ENCODE measurements at places on chromosomes 2 and 18. TPM values are rescaled to one million over a fixed set of nuclear protein-coding genes. Genes with fewer than 3 reads are reported as not detected.

Gene RGPD8
- 48.9 TPM for total RNA-seq

Gene CKAP2L
- 0.96 TPM for total RNA-seq

DNA sequence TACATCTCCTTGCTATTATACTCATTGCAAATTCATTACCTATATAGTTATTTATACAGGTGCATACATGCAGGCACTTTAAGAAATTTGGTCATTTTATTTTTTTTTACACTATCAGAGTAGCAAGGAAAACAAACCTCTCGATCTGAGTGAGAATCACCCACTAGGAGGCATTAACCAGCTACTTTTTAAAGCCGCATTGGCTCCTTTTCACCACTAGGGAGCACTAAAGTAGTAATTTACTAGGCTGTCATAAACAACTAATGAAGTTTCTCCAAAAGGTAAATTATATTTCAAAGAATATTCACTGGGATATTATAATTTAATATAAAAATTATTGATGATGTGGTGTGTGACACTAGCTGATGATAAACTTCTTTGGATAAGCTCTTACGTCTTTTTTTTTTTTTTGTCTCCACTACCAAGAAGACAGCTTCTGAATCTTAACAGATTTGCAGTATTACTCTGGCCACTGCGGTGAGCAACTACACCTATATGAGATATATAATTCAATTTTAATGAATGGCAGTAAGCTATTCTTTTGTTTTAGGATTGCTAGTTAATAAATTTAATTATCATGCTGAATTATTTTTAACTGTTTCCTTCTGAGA lies 101.9 kb downstream of the NOL4 start:
- no peaks in the 10 kb centered on the region for H3K36me3 ChIP-seq
- no peak overlapping the region for H3K4me3 ChIP-seq
- no peaks in the 10 kb centered on the region for H3K27me3 ChIP-seq
- no peak for DNase-seq
- no peaks in the 10 kb centered on the region for H3K4me1 ChIP-seq
- no peak overlapping the region for H3K27ac ChIP-seq

GRCh38 chr2:223612501-223612900 lies 10.3 kb upstream of the SCG2 start:
- DNase-seq: no peak
- no peaks in the 10 kb centered on the region for H3K4me1 ChIP-seq
- no peaks in the 10 kb centered on the region for H3K27me3 ChIP-seq
- peak overlapping the region; percentile 57 for H3K4me3 ChIP-seq

GRCh38 chr2:229174794-229175496 lies 96.1 kb downstream of the PID1 start:
- DNase-seq: no peak
- H3K27ac ChIP-seq: peak overlapping the region; percentile 53
- no peaks in the 10 kb centered on the region for H3K4me1 ChIP-seq

Data from breast epithelium (tissue), 4 donors.